ENCODE measurements at places on chromosomes 4 and X.

DNA sequence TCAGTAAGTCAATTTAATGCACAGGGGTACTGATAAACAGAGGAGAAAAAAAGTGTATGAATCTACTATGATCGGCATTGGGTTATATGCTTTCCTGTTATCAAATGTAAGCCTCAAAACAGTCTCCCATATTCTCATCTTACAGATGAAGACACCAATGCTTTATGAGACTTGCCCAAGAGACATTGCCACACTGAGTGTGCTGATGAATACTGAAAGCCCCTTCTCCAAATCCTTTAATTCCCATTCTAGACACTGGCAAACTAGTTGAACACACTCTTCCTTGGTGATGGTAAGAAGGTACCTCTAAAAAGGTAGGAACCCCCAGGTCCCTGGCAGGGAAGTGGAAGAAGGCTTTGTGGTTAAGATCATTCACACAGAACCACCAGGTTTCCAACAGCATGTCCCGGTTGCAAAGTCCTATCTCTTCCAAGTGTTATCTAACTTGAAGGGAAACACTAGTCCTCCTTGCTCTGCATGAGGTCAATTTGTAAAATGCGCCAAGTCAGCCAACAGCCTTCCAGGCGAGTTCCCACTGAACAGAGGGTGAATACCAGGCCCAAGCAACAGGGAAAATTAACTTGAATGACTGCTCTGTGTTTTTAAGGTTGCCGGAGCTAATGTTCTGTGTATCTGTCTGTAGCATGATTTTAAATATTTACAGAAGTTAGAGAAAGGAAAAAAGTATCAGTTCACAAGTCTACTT is 5.1 kb downstream of the SETD7 start:
- no peak for DNase-seq

DNA sequence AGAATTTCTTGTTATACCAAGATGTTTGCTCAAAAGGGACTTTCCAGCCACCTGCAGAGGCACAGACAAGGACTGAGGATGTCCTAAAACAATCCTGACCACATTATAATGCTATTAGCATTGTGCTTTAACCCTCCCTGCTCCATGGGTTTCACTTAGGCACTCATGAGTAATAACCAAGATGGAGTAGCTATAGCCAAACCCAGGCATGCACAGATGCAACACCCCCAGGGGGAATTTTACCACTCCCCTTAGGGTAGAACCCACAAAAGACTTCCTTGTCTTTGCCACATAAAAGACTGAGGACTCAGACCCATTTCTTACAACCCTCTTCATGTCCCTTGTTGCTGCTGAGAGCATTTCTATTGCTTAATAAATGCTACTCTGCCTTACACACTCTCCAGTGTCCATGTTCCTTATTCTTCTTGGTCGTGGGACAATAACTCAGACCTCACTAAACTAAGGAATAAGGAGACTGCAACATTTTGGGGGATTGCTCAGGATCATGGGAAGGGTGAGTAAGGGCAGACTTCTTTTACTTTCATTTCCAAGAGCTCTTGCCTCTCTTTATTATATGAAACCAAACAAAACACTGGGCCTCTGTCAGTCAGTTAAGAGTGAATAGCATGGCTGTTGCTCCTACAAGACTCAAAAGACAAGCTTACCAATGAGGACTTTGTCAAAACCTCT is 103.5 kb downstream of the TECRL start:
- DNase-seq: no peak

GRCh38 chr4:168876106-168876505 is 133.9 kb downstream of the CBR4 start:
- DNase-seq: no peak

DNA sequence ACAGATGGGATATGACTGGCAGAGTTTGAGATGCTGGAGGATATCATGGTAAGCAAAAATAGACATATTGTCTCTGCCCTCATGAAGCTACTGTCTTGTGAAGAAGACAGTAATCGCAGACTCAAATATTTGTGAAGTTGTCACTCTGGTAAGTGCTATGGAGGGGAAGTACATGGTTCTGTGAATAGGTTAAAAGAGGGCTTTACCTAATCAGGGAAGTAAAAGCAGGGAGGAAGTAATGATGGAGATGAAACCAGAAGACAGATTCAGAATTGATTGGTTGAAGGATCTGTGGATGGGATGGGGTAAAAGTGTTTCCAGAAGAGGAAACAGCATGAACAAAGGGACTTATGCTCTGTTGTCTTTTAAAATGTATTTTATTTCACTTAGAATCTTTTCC is 19.3 kb upstream of the MAGED1 start:
- no peak for DNase-seq

- no peak for DNase-seq
Measured at GRCh38 chrX:20654596-20655106, 387.9 kb upstream of the RPS6KA3 start.

DNA sequence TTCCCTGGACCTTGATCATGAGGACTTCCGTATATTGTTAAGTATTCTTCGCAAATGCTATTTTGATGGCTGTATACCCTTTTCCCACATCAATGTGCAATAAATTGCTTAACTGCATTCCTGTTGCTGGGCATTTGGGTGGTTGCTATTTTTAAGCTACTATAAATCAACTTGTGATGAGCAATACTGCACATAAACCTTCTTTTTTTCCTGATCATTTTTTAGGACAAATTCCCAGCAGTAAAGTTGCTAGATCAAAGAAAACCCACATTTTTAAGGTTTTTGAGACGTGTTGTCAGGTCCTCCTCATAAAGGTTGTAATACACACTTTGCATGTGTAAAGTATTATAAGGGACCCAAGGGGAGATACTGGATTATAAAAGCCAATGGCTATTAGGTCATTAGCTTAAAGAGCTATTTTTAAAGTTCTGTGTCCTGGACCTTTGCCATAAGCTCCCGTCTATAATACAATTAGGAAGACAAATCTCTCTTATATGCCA is 35.6 kb downstream of the LIMCH1 start:
- no peak for DNase-seq

- DNase-seq: no peak
Measured at GRCh38 chrX:46381630-46382029, 163.6 kb downstream of the ZNF674 start.

DNA sequence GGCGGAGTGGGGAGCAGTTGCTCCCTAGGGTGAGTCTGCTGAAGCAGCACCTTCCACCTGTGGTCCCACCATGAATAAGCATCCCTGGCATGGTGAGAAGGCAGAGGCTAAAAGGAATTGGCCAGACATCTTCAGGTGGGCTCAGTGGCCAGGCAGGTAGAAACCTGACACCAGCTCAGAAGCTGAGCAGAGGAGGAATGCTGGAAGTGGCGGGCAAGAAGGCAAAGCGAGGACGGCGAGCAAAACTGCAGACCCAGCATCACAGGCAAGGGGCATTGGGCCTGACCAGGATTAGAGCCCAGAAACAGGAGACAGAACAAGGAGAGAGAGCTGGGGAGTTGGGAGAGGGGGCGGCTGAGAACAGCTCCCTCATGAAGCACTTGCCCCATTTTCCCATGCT is 25.3 kb downstream of the TSC22D3 start:
- DNase-seq: no peak

DNA sequence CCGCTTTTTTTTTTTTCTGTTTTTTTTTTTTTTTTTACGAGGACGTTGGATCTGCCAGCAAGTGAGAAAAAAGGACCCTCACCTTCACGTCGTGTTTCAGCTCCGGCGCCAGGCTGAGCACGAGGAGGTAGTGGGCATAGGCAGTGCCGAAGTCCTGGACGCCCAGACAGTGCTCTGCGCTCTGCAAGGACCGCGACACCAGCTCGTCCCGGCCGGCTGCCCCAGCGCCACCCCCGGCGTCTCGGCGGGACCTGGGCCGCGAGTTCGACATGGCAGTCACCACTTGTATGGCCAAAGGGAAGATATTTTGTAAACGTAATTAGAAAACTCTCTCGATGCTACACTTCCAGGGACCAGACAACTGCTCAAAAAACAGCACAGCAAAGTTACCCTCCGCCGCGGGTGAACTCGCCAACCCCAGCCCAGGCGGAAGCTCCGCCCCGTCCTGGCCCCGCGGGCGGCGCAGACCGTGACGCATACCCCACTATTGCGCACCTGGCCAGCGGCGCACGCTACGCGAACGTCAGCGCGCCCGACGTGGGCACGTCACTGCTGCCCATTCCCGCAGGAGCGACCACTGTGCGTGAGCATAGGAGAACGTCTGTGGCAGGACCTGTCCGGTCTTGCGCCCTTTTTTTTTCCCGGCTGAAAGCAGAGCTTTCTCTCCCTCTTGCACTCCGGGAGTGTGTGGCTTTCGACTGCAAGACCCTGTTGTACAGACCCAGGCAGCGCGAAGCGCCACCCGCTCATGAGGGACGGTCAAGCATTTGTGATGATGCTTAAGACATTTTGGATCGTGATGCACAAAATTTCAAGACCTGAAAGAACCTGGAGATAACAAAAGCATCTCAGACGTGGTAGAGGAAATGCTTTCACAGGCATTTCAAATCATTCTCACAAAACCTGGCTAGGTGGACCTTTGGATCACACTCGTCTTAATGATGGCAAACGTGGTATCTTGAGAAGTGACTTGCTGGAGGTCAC is at the start of gene PRMT9:
TSS of gene PRMT9 (minus strand) at position 447 of the 984 bp plus-strand sequence. CDS start at position 271, 176 bp downstream.
- peak; percentile 79 for DNase-seq

DNA sequence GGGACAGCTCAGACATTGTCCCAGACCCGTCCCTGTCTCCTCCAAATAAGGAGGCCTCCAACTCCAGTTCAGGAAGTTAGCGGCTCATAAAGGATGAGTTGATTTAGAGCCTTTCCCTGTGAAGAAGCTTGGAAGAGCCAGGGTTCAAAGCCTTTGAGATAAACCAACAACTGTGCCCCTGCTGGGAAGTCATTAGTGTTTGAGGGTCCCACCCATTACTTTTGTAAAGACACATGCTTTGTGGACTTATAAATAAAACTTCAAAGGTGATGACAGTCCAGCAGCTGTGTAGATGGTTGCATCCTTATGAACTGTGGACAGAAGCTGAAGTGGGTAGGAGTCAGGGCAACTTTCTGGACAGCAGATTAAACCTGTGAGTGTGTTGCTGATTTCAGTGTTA is 86.0 kb upstream of the PGRMC2 start:
- DNase-seq: no peak

DNA sequence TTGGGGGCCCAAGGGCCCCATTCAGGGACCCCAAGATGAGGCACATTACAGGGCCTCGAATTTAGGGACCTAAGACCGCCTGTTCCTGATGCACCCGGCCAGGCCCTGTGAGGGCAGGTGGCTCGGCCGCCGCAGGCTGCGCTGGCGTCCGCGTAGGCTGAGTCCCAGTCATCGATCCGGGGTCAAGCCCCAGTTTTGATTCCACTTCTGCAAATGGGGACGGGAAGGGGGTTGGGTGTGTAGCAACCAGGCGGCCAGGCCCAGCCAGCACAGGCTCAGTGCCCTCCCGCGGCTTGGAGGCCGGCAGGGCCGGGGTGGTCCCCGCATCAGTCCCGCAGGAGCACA is 327 bp downstream of the PNPLA4 start:
- DNase-seq: no peak

DNA sequence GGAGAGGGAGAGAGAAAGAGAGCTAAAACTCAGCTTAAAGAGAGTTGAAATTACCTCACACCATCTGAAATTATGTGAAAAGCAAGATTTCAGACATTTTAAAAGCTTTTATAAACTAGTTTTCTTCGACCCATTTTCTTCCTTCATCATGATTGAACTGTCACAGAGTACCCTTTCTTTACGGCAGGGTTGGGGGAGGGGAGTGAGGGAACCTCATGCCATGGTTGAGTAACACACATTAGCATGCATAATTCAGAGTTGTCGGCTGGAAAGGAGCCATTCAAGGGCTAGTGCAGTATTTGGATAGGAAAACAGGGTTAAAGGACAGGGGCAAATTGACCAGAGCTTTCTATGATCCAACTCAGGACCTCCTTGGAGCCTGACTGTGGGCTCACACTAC is 46.2 kb downstream of the PCDH19 start:
- DNase-seq: no peak

DNA sequence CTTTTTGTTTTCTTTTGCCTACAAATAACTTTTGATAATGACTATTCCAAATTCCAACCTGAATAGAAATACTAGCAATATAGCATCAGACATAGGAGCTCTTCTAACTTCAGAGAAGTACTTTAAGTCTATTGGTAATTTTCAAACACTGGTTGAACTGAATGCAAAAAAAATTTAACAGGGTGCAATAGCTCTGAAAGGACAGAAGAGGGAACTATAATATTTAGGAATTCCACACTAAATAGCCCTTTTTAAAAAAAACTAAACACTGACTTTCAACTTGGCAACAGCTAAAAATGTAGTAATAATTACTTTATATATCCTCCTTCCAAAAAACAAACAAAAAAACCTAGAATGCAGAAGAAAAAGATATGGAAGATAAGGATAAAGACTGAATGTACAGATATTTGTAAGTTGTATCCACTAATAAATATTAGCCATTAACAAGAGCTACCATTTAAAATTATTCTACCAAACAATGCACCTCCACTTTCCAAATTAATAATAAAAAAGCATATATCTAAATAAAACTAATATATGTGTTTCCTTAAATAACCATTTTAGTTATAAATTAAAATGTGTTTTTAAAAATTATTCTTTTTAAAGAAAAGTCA is 81.4 kb downstream of the FBXW7 start:
- no peak for DNase-seq

DNA sequence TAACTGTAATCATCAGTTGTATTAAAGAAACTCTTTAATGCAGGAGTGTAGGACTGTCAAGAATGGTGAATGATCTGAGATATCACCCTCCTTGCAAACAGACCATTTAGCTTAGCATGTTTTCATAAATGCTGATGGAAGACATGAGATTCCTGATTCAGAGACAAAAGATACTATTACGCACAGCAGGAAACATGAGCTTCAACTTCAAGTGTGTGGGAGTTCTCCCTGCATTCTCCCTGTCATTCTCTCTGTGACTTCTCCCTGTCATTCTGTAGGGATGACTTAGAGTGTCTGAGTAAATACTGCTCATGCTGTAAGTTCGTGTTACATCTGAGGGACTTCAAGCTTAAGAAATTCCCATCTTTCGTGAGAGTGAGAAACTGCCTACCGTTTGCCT is 866.0 kb upstream of the PRKX start:
- no peak for DNase-seq
